ENCODE measurements at places on chromosomes 3 and 15. TPM values are rescaled to one million over a fixed set of nuclear protein-coding genes. Genes with fewer than 3 reads are reported as not detected.

The TM4SF1 gene
- total RNA-seq: 94.9 TPM

The CHRFAM7A gene
- 32.4 TPM for total RNA-seq

The SPINT1 gene
- 84.3 TPM for total RNA-seq

The GALNT15 gene
- total RNA-seq: 45.2 TPM

The GRAMD1C gene
- total RNA-seq: 10.0 TPM

The TERC gene
- 291 TPM for total RNA-seq

The MESP2 gene
- not detected for total RNA-seq

The PRKCI gene
- total RNA-seq: 75.0 TPM

The GATM gene
- 62.3 TPM for total RNA-seq

The ONECUT1 gene
- total RNA-seq: not detected
